DND-41 (cell line): ENCODE measurements at places on chromosomes 3 and 15.

DNA sequence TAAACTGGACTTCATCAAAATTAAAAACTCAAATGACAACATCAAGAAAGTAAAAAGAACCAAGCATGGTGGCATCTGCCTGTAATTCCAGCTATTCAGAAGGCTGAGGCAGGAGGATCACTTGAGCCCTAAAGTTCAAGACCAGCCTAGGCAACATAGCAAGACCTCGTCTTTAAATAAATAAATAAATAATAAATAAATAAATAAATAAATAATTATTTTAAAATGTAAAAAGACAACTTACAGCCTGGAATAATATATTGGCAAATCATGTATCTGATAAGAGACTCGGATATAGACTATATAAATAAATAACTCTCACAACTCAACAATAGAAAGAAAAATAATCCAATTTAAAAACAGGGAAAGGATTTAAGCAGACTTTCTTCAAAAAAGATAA, 4.3 kb upstream of the PPARG start:
- DNase-seq, result no peak

- DNase-seq, result peak; percentile 10
These were observed 47.2 kb upstream of the ATP2B2 start for GRCh38 chr3:10552631-10552943.

- DNase-seq, result no peak
These were observed 40.7 kb downstream of the DUT start for GRCh38 chr15:48371961-48372360.

DNA sequence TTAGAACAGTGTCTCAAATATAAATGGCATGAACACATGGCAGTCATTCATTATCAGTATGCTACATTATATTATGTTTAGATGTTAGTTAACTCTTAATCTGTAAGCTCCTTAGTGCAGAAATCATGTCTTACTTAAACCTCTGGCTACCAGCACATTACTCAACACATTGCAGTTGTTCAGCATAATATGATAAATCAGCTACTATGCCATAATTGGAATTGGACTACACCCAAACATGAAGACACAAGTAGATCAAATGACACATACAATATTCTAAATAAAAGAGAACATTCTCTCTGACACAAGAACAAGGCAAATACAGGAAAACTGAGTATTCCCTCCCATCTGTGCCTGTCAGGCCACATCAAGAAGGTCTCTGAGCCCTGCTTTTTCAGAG, 116.1 kb downstream of the PCCB start:
- DNase-seq, result no peak

- no peak for DNase-seq
These were observed 3.2 kb upstream of the ILDR1 start for GRCh38 chr3:122025296-122025695.

- no peak for DNase-seq
These were observed 115.1 kb downstream of the FHIT start for GRCh38 chr3:61136191-61136590.

DNA sequence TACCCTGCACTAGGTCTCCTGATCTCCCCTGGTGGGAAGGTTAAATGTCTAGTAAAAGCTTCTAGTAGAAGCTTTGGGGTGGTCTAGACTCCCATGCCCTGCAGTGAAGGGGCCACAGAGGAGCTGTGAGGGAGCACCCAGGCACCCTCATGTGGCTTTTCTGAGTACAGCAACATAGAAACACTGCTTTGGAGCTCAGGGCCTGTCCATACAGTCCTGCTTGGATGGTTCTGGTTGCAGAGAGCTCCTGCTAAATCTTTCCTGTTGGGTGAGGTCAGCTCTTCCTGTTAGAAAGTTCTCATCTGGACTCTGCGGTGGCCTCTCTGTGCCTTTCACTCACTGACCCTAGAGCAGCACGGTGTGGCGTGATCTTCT, 47.8 kb downstream of the GPD1L start:
- DNase-seq, result no peak

- peak; percentile 55 for DNase-seq
These were observed 139.2 kb upstream of the EOMES start for GRCh38 chr3:27861046-27862036.
